CD4-positive, alpha-beta memory T cell (primary cell): ENCODE measurements at places on chromosomes 1 and 21. TPM values are rescaled to one million over a fixed set of nuclear protein-coding genes. Genes with fewer than 3 reads are reported as not detected.

DNA sequence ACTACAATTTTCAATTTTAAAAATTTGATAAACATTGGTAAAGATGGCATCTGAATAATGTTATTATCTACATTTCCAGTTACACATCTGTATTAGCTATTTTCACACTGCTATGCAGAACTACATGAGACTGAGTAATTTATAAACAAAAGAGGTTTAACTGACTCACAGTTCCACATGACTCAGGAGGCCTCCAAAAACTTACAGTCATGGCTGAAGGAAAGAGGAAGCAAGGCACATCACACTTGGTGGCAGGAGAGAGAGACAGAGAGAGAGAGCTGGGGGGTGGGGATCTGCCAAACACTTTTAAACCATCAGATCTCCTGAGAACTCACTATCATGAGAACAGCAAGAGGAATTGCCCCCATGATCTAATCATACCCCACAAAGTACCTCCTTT, 850.0 kb downstream of the LTN1 start:
- H3K27ac ChIP-seq, result no peak overlapping the region
- no peaks in the 10 kb centered on the region for H3K36me3 ChIP-seq
- no peaks in the 10 kb centered on the region for H3K4me1 ChIP-seq
- no peak for DNase-seq

Gene CLCN6
- polyA plus RNA-seq, result 1.4 TPM

DNA sequence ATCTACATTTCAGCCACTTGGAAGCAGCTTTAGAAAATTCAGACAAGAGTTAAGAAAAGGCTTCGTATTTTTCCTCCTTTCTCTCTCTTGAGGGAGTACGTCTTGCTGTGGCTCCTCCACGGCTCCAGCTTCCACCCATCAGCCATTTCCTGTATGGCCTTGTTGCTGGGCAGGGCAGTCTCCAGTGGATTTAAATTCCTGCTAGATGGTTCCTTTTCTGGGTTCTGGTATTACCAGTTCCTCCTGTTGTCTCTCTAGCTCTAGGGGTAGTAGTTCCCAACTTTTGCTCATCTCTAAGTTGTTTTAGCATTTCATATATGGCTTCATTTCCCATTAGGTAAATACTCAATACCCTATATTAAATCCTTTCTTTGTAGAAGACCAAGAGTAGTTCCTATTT, 1098.3 kb downstream of the ADGRL2 start:
- no peaks in the 10 kb centered on the region for H3K36me3 ChIP-seq
- no peaks in the 10 kb centered on the region for H3K4me1 ChIP-seq
- H3K27ac ChIP-seq, result no peak overlapping the region
- no peak overlapping the region for H3K4me3 ChIP-seq

GRCh38 chr1:42999308-42999707, 40.6 kb upstream of the SLC2A1 start:
- H3K27ac ChIP-seq, result no peak overlapping the region
- no peaks in the 10 kb centered on the region for H3K27me3 ChIP-seq
- H3K4me1 ChIP-seq, result no peaks in the 10 kb centered on the region
- no peaks in the 10 kb centered on the region for H3K36me3 ChIP-seq
- DNase-seq, result no peak
- H3K4me3 ChIP-seq, result no peak overlapping the region

GRCh38 chr1:107626073-107626796, 338.7 kb downstream of the VAV3 start:
- no peak overlapping the region for H3K27ac ChIP-seq
- no peak for DNase-seq
- no peaks in the 10 kb centered on the region for H3K4me1 ChIP-seq

DNA sequence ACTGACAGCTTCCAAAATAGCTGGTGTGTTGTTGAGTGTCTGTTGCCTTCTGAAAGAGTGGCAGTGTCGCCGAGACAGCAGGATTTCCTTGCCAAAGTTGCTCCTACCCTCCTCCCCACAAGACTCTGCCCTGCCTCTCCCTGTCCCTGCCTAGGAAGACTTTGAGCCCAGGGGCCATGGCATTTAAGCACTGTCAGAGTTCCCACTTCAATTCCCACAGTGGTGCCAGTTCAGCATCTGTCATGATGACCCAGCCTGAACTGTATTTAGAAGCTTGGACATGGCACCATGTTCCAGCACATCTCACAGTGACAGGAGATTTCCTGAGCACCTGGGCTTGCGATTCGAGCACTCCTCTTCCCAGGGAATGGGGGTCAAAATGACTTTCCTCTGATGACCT, 43.6 kb downstream of the TBX15 start:
- H3K4me3 ChIP-seq, result no peak overlapping the region
- no peaks in the 10 kb centered on the region for H3K36me3 ChIP-seq
- H3K27me3 ChIP-seq, result no peaks in the 10 kb centered on the region
- H3K4me1 ChIP-seq, result no peaks in the 10 kb centered on the region
- H3K27ac ChIP-seq, result no peak overlapping the region

Gene PADI1
- not detected for polyA plus RNA-seq

Gene DMBX1
- polyA plus RNA-seq, result not detected

Gene ZFP69B
- polyA plus RNA-seq, result 2.4 TPM

GRCh38 chr1:28770601-28771165, 33.9 kb downstream of the YTHDF2 start:
- H3K4me3 ChIP-seq, result no peak overlapping the region
- no peak overlapping the region for H3K27ac ChIP-seq
- peaks cover 6% of the 10 kb centered on the region for H3K4me1 ChIP-seq
- no peak for DNase-seq

DNA sequence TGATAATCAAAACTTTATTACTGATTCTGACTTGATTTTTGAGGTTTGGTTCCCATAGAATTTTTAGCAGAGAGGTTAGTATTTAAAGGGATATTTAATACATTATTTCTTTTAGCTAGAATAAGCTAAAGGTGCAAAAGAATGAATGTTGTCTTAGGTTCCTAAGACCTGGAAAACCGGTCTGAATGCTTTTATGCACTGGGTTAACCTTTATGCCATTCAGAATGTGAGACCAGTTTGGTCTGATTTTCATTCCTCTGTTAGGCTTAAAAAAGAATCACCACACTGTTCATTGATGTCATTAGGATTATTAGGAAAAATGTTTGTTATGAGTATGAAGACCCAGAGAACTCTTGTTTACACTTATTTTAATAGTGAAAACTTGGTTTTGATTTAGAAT, 30.1 kb downstream of the RAP1A start:
- H3K4me3 ChIP-seq, result no peak overlapping the region
- no peaks in the 10 kb centered on the region for H3K27me3 ChIP-seq
- no peak overlapping the region for H3K27ac ChIP-seq
- DNase-seq, result no peak
- H3K4me1 ChIP-seq, result peaks cover 85% of the 10 kb centered on the region
